ENCODE measurements at places on chromosomes 2 and 18. TPM values are rescaled to one million over a fixed set of nuclear protein-coding genes. Genes with fewer than 3 reads are reported as not detected.

The MREG gene
- 14.9 TPM for total RNA-seq

DNA sequence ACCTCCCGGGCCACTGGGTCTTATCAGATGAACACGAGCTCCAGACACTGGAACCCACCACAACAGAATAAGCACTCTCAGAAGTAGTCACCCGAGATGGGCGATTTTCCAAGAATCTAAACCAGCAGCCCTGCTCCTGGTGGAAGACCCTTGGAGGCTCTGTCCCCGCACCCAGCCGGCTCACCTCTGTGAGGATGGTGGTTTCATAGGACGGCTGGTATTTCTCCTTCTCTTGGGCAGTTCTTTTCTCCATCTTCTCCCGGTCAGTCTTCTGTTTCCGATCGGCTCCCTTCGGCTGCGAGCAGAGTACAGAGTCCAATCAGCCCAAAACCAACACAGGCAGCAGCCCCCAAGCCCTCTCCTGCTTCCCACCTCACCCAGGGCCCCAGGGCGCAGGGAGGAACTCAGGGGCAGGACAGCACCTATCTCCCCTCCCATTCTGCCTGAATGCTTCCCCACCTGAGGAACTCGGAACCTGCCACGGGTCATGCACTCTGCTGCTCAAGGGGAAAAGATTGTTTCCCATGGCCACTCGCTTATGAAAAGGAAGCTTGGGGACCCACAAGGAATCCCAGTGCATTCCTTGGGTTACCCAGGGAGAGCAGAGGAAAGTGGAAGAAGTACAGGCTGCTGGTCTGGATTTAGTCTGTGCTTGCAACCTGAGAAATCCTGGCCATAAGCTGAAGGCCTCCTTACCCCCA is 42.7 kb downstream of the TFCP2L1 start:
- no peak for DNase-seq

DNA sequence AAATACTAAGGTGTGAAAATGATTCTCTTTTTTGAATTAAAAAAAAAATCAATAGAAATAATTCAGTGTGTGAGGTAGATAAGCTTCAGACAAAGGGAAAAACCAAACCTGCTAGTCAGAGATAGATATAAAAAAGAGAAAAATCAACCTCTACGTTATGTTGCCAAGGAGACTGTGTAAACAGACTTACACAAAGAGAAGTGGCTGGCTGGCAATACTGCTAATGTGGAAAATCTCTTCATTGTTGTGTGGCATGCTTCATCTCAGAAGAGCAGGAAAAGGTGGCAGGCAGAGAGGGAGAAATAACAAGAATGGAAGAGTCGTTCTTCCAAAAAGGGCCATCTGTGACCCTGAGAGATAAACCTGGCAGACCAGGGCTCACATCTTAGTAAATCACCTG is 200.8 kb downstream of the SLC8A1 start:
- DNase-seq: no peak

- DNase-seq: no peak
These were observed 157.5 kb downstream of the TNS1 start for GRCh38 chr2:217845301-217845700.

- no peak for DNase-seq
These were observed 141.0 kb downstream of the CERS6 start for GRCh38 chr2:168596881-168597655.

The NT5C1B gene
- total RNA-seq: not detected

GRCh38 chr2:2719015-2719414 is 387.9 kb upstream of the MYT1L start:
- DNase-seq: no peak

- DNase-seq: no peak
These were observed 208.1 kb upstream of the KLHL14 start for GRCh38 chr18:32980896-32981295.

The AQP12A gene
- total RNA-seq: not detected

The ABCA12 gene
- total RNA-seq: not detected

DNA sequence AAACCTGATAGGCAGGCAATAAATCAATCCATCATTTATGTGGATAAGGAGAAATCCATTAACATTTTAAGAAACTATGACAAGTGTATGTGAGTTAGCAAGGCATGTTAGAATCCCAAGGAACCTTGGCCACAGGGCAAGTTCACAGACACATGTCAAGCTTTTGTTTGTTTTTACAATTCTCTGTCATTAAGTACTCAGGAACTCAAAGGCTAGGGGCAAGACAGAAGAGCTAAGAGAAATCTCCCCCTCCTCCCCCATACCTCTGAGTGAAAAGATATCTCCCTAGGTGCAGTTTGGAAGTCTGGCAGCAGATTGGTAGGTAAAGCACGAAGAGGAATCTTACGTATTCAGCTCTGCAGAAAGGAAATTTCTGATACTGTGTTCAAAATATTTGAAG is 348.1 kb downstream of the IRS1 start:
- DNase-seq: no peak

The ATP6V1C2 gene
- total RNA-seq: not detected

- DNase-seq: no peak
These were observed 61.1 kb upstream of the IGFBP5 start for GRCh38 chr2:216756435-216756834.

DNA sequence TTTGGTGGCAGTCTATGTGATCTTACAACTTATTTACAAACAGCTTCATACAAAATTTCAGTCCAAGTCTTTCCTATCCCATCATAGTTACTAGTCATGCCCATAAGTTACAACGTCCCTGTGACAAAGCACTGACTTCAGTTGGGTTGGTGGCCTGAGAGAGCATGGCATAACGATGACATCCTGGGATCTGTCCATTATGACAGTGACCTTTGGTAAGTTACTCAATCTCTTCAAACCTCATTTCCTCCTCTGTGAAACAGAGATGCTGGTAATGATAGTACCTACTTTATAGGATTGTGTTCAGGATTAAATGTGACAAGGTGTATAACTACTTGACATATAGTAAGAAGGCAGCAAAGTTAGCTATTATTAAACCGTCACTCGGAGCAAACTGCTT is 55.4 kb upstream of the ATP5MC3 start:
- DNase-seq: no peak

The ABCG8 gene
- not detected for total RNA-seq

- no peak for DNase-seq
These were observed 796 bp downstream of the RFTN2 start for GRCh38 chr2:197674591-197674990.

The COL4A4 gene
- total RNA-seq: not detected

GRCh38 chr2:14125624-14126293 is 506.8 kb upstream of the LRATD1 start:
- DNase-seq: no peak

DNA sequence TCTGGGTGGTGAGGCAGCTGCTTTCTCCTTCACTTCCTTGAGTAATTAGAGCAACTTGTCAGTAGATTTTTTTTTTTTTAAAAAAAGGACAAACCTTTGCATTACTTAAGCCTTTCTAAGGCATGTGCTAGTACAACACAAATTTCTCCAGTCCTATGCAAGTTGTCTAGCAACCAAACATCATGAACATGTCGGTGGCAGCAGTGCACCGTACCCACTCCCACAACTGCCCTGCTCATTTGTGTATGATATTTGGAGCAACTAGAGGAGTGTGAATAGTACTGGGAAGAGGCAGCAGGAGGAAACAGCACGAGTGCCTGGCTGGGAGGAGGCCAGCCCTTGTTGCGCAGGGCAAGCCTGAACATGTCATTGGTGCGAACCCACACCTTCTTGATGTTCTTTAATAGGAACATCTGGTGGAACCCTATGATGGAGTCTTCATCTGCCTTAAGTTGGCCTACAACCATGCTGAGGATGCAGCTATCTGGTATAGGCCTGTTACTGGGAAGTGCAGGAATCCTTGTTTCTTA is 238.3 kb downstream of the TDRD15 start:
- DNase-seq: no peak

GRCh38 chr2:177552422-177553175 is 160.0 kb downstream of the AGPS start:
- peak; percentile 81 for DNase-seq
